Stimulated activated memory B cell treated with anti-CD40 and anti-IgM and Interleukin-4, amounts not matched to agents 10 μg/mL and 1 μg/mL and 100 μg/mL, for 72 hours (primary cell): ENCODE measurements at places on chromosomes 11 and 22.

GRCh38 chr11:101860696-101861427 lies 53.9 kb upstream of the CEP126 start:
- no peaks in the 10 kb centered on the region for H3K4me1 ChIP-seq
- no peaks in the 10 kb centered on the region for H3K36me3 ChIP-seq
- ATAC-seq = peak; percentile 70
- H3K27me3 ChIP-seq = peaks cover 14% of the 10 kb centered on the region
- no peak overlapping the region for H3K27ac ChIP-seq

- H3K4me3 ChIP-seq = no peak overlapping the region
- peaks cover 13% of the 10 kb centered on the region for H3K4me1 ChIP-seq
- ATAC-seq = peak; percentile 46
- no peaks in the 10 kb centered on the region for H3K36me3 ChIP-seq
- H3K27me3 ChIP-seq = peaks cover 31% of the 10 kb centered on the region
These were observed 203.2 kb downstream of the CSNK2A3 start for GRCh38 chr11:11149671-11150459.

DNA sequence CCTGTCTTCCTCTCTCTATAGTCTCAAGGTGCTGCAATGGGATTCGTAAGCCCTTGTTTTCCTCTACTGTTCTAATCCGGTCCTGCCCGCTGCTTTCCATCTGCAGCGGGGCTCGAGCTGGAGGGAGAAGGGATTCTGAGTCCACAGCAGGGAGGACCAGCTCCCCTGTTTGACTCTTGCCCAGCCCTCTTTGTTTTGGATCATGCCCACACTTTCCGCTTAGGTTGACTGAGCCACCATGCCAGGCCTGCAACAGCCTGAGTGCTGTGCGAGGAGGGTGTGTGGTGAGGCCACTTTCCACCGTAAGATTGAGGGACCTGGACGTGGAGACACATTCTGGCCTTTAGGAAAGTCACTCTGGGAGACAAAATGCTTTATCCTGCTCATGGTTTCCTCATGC lies 58.3 kb downstream of the CEP164 start:
- H3K4me3 ChIP-seq = no peak overlapping the region
- peaks cover 77% of the 10 kb centered on the region for H3K36me3 ChIP-seq
- no peaks in the 10 kb centered on the region for H3K4me1 ChIP-seq
- no peaks in the 10 kb centered on the region for H3K27me3 ChIP-seq

DNA sequence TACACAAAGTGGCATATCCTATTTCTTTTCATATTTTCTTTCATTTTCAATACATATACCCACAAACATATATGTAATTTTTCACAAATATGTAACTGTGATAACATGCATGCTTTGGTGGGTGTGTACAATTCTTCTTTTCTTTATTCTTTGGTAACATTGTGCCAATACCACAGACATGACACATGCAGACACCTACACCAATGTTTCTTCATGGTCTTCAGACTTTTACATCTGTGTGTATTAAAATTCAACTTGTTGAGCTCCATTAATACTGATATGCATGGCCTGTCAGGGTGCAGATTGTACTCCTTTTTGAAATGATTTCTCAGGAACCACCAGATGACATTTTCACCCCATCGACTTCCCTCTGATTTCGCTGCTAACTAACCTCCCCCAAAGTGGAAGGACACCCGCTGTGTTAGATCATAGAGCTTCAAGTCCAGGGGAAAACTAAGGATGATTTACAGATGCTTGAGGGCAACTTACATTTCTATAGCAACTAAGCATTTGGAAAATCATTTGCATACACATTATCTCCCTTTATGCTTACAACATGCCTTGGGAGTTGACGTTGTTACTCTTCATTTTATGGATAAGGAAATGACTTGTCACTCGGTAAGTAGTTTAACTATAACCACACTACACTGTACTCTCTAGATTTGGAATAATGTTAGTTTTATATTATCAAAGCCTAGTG lies 10.5 kb upstream of the PANX3 start:
- H3K36me3 ChIP-seq = no peaks in the 10 kb centered on the region
- no peaks in the 10 kb centered on the region for H3K4me1 ChIP-seq
- no peak overlapping the region for H3K27ac ChIP-seq
- no peak overlapping the region for H3K4me3 ChIP-seq
- peaks cover 46% of the 10 kb centered on the region for H3K27me3 ChIP-seq

DNA sequence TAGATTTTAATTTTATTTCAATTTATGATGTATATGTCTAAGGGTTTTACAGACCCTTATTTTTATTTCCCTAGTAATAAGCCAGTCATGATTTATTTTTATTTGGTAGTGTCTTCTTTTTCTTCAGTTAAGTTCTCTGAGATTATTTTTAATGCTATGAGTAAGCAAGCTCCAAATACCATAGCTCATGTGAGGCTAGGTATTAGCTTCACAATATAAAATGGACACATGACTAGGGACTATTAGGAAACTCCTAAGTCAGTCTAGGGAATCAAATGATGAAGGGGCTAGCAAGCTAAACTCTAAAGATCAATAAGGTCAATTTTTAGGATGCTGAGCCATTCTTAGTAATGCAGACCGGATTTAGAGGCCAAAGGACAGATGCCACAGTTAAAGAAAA lies 45.9 kb downstream of the CKAP5 start:
- H3K4me3 ChIP-seq = no peak overlapping the region
- no peaks in the 10 kb centered on the region for H3K27me3 ChIP-seq
- peaks cover 28% of the 10 kb centered on the region for H3K36me3 ChIP-seq
- H3K4me1 ChIP-seq = no peaks in the 10 kb centered on the region

- H3K36me3 ChIP-seq = no peaks in the 10 kb centered on the region
- H3K27ac ChIP-seq = peak overlapping the region; percentile 6
- ATAC-seq = peak; percentile 74
- peak overlapping the region; percentile 15 for H3K4me3 ChIP-seq
These were observed 38.2 kb downstream of the TXN2 start for GRCh38 chr22:36443198-36443770.

- ATAC-seq = no peak
- H3K4me1 ChIP-seq = peaks cover 19% of the 10 kb centered on the region
- no peak overlapping the region for H3K27ac ChIP-seq
- no peak overlapping the region for H3K4me3 ChIP-seq
These were observed 286.4 kb downstream of the CADM1 start for GRCh38 chr11:115217726-115218311.

GRCh38 chr11:71326328-71326940 lies 74.1 kb upstream of the SHANK2 start:
- H3K27ac ChIP-seq = no peak overlapping the region
- no peak overlapping the region for H3K4me3 ChIP-seq
- no peaks in the 10 kb centered on the region for H3K4me1 ChIP-seq
- H3K27me3 ChIP-seq = peaks cover 46% of the 10 kb centered on the region
- ATAC-seq = no peak

DNA sequence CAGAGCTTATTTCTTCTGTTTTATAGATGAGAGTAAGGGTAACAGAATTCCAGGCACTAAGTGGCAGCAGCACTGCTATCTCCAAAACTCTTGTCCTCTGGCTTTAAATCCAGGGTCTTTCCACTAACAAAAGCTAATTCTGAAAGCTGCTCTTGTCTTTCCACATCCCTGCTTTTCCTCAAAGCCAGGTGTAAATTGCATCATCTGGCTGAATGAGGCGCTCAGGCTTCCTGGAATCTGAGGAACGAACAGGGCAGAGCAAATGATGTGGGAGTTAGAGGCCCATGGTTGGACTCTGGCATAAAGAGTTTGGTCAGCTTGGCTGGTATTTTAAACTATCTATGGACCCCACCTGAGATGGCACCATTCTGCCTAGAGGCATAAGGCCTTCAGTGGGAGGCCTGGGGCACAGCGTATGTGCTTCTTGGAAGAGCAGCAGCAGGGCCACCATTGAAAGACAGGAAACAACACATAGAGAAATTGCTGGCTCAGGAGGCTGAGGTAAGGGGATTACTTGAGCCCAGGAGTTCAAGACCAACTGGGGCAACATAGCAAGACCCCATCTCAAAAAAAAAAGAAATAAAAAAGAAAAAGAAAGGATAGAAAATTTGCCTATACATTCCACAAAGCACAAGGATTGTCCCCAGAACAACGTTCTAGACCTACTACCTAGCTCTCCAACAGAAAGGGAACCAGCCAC lies 1.9 kb downstream of the KCNJ5 start:
- no peak for ATAC-seq
- H3K27ac ChIP-seq = no peak overlapping the region
- H3K4me1 ChIP-seq = peaks cover 33% of the 10 kb centered on the region

DNA sequence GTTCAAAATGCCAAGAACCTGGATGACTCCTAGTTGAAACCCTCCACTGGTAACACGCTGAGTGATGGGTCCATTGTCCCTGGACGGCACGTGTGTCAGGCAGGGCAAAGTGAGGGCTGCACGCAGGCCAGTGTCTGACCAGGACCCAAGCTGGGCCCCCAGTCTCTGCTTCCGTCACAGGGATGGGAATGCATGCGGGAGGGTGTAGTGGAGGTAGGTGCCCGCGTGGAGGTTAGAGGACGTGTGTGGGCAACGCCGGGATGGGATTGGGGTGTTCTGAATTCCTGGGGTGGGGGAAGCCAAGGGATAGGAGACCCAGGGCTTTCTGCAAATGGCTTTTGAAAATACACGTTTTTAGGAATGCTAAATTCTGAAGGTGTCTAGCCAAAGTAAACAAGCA lies 943.3 kb downstream of the BRD1 start:
- H3K4me1 ChIP-seq = no peaks in the 10 kb centered on the region
- no peak for ATAC-seq
- H3K27ac ChIP-seq = no peak overlapping the region
- H3K4me3 ChIP-seq = no peak overlapping the region
- H3K27me3 ChIP-seq = no peaks in the 10 kb centered on the region
- no peaks in the 10 kb centered on the region for H3K36me3 ChIP-seq

DNA sequence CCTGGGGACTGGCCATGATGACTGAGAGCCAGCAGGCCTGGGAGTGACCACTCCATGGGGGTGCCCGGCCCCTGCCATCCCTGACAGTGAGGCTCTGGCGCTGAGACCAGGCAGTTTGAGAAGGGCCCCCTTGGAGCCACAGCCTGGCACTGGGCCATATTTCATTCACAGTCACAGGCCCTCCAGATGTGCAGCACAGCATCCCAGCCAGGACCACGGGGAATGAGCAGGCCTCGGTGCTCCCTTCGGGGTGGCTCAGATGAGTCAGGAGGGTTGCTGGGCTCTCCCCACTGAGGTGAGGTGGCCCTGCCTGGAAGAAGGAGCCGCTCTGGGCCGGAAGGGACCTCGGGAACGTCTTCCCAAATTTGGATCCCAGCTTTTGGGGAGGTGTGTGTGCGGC lies 53.0 kb downstream of the GRAMD4 start:
- H3K27ac ChIP-seq = peak overlapping the region; percentile 78
- ATAC-seq = no peak
- H3K4me1 ChIP-seq = peaks cover 32% of the 10 kb centered on the region
- H3K36me3 ChIP-seq = peaks cover 75% of the 10 kb centered on the region
- no peaks in the 10 kb centered on the region for H3K27me3 ChIP-seq

DNA sequence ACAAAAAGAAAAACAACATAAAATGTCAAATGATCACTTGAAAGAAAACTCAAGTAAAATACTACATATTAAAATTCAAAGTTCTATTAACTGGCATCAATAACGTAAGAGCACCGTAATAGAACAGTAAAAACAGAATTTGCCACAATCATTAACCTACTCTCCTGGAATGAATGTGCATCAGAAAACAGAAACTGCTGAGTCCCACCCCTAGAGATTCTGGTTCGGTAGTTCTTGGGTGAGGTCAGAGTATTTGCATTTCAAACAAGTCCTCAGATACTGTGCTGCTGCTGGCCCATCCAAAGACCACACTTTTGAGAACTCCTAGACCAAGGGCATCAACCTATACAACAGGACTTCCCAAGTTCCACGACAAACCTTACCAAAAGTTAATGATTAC lies 23.5 kb downstream of the PITPNB start:
- peaks cover 18% of the 10 kb centered on the region for H3K4me1 ChIP-seq
- ATAC-seq = peak; percentile 80
- H3K27me3 ChIP-seq = no peaks in the 10 kb centered on the region
- peak overlapping the region; percentile 35 for H3K27ac ChIP-seq
- H3K4me3 ChIP-seq = no peak overlapping the region
- H3K36me3 ChIP-seq = peaks cover 66% of the 10 kb centered on the region

DNA sequence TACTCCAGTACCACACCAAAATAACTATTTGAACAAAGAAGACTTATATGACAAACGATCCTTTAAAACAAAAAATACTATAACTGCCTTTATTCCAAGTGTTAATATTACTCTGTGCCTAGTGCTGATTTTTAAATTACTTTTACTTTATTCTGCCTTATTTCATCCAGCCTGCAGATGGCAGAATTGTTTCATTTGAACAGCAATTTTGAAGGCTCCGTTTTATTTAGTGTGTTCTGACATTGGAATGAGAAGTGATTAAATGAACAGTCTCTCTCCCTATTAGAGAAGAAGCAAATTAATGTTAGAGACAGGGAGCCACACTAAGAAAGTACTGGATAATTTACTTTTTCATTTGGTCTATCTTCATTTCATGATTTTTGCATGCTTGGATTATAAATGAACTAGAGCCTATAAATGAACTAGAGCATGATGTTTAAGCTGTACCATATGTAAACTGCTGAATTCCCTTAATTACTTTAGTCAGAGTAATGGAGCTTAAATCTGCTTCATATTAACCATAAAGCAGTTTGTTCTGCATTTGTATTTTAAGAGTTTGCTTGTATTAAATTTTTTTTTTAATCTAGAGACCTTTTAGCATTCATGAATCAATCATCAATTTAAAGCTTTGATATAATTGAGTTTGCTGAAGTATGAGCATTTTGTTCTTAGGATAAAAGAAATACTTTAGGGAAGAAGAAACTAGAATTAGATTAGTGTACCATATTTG lies 9.8 kb downstream of the PDHX start:
- H3K27ac ChIP-seq = no peak overlapping the region
- peaks cover 6% of the 10 kb centered on the region for H3K36me3 ChIP-seq
- no peak overlapping the region for H3K4me3 ChIP-seq
- ATAC-seq = no peak

GRCh38 chr11:96204721-96205459 lies 138.1 kb downstream of the MAML2 start:
- H3K36me3 ChIP-seq = peaks cover 26% of the 10 kb centered on the region
- ATAC-seq = no peak
- H3K27ac ChIP-seq = peak overlapping the region; percentile 69
- H3K27me3 ChIP-seq = no peaks in the 10 kb centered on the region
- peaks cover 37% of the 10 kb centered on the region for H3K4me1 ChIP-seq

- H3K36me3 ChIP-seq = no peaks in the 10 kb centered on the region
- H3K4me1 ChIP-seq = peaks cover 30% of the 10 kb centered on the region
- no peak for ATAC-seq
These were observed 5.0 kb downstream of the SIGIRR start for GRCh38 chr11:409600-410483.

DNA sequence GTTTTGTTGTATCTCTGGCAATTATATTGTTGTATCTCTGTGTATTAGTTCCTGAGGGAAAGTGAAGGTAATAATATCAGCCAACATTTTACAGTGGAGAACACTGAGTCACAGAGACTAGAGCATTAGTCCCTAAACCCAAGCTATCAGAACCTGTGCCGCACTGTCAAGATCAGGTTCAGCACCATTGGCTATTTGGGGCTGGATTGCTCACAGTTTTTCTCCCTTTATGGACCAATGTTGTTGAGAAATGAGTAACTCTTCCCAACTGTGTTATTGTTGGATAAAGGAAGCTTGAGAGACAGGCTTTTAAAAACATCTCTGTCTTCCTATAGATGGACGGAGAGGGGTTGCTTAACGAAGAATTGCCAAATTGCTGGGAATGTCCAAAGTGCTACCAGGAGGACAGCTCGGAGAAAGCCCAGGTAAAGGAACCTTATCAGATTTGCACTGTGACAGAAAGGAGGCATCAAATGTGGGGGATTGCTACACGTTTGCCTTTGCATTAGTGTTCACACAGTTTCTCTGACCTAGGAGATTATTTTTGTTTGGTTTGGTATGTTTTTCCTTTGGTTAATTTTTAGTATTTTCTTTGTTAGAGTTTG lies 18.2 kb upstream of the GRK2 start:
- H3K4me3 ChIP-seq = no peak overlapping the region
- H3K27ac ChIP-seq = no peak overlapping the region
- ATAC-seq = no peak
